H7 (cell line): ENCODE measurements at places on chromosomes 3 and 15.

DNA sequence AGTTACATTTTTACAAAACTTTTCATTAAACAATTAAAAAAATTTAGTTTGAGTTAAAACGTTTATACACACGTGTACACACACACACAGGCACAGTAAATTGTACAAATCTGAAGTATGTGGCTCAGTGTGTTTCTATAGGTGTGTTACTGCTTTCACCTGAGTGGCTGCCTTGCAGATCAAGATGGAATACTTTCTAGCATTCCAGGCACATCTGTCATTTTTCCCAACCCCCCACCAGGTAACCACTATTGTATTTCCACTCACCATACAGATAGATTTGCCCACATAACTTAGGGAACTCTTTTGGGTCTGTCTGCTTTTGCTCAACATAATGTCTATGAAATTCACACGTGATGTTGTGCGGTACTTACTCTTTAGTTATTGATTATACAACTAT, 141.1 kb downstream of the PTPRG start:
- DNase-seq = no peak

DNA sequence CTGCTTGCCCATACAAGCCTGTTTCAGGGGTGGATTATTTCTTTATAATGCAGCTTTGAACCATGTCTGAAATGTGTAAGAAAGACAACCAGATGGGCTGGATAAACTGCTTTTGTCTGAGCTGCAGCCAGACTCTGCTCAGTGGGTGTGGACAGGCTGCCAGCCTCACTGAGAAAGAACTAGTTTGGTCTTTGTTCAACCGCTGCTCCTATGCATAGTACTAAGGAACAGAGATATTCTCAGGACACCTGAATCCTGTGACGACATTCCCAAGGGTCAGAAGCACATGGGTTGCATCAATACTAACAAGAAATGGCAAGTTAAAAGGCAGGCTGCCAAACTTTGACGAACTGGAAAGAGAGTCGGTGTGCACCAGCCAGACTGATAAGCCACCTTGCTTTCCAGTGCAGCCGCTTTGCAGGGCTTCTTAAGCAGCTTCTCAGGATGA, 57.2 kb downstream of the PLD1 start:
- DNase-seq = no peak

GRCh38 chr3:120762615-120763014, 20.1 kb downstream of the GTF2E1 start:
- DNase-seq = no peak

DNA sequence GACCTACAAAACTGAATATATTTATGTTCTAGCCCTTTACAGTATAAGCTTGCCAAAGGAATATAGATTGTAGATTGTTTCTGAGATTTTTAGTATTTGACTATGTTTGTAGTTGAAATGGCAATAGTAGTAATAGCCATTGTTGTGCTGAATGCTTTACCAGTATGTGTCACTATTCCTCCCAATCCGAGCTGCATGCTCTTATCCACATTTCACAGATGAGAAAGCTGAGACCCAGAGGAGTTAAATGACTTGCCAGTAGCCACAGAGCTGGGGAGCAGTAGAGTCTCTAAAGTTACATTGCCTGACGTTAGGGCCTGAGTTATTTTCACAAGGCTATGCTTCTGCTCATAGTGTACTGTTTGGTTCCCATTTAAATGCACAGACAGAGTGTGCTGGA, 3.3 kb upstream of the GLB1 start:
- DNase-seq = no peak
